ENCODE measurements at places on chromosomes 3 and 15.

- no peak for DNase-seq
Measured at GRCh38 chr3:71640331-71640983, 56.9 kb upstream of the FOXP1 start.

- no peak for DNase-seq
Measured at GRCh38 chr3:48516571-48516970, 12.6 kb upstream of the SHISA5 start.

DNA sequence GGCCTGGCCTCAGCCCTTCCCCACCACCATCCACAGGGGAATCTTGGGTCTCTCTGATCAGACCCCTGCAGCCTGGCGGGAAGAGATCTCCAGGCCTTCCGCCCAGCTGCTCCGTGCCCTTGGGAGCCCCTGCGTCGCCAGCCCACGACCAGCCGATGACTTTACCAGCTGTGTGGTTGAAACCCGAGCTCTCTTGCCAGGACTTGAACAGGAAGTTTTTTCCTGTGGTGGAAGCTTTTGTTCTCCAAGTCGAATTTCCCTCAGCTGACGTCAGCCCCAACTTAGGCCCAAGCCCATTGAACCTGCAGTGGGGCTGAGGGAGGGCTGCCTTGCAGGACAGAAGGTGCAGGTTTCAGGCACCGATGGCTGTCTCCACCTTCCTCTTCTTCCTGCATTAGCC lies 51.7 kb upstream of the SMAD3 start:
- DNase-seq: no peak

DNA sequence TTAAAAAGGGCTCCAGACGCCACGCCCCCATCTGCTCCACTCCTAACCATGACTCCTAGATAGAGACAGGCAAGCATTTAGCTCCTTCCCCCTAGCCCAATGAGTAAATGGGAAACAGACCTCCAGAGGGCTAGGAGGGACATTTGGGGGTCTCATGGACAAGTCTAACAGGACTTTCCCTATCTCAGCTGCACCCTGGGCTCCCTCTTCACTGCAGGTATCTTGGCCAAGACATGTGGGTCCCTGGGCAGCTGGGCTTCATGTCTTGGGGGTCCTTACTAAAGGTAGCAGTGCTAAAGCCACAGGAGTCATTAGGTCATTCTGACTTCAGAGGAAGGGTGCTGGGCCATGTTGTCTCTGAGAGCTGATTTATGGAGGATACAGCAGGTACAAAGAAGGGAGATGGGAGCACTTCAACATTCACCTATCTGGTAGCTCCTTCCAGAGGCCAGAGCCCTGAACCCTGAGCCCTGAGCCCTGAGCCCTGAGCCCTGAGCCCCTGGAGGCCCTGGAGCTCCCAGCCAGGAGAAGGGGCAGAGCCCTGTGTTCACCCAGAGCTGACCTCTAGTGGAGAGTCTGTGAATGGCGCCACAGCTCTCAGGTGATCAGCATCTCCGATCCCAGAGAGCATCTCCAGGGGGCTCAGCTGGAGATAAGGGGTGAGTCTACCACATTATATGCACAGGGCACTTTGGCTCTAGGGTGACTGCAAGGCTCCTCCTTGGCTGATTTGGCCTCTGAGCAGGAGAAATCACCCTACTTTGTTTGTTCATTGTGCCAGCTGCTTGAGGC lies 40.1 kb upstream of the EPHB1 start:
- no peak for DNase-seq

DNA sequence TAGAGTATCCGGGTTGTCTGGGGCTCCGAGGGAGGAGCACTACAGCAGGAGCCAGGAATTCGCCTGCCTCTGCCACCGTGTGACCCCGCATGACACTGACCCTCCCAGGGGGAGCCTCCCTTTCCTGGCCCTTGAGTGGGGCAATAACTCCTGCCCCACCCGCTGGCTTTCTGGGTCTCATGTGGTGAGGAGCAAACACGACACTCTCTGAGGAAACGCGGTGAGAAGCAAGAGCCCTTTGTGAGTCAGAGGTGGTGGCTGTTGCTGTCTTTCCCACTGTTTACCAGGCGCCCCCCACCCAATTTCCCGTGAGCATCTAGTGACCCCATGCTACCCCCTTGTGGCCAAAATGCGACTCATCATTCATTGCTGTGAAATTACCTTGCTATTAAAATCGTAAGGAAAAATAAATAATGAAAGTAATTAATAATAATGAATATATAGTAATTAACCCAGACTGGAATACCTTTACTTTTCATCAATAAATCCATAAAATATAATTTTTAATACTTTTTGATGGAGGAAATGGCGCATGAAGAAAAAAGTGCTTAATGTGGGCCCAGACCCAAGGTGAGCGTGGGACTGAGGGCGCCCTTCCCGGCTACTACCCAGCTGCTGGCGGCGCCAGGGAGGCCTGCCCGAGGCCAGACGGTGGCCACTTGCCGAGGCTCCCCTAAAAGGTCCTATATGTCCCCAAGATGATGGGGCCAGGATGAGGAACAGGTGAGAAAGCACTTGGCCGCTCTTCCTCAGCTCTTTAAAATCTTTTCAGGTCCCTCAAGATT lies 29.3 kb downstream of the CCNL1 start:
- DNase-seq: peak; percentile 83

Data from activated gamma-delta T cell treated with Interleukin-2 at 50 U/mL for 16 hours (primary cell).